ENCODE measurements at places on chromosomes 16 and 17. TPM values are rescaled to one million over a fixed set of nuclear protein-coding genes. Genes with fewer than 3 reads are reported as not detected.

The TMEM238L gene
- not detected for total RNA-seq

The HOXB8 gene
- total RNA-seq, result not detected

The ABCA8 gene
- total RNA-seq, result not detected

The PRAC2 gene
- total RNA-seq, result not detected

The KRTAP9-4 gene
- total RNA-seq, result not detected

The HELZ gene
- total RNA-seq, result 76.6 TPM

The HSD3B7 gene
- total RNA-seq, result 6.3 TPM

The GRIN2A gene
- not detected for total RNA-seq

The CACNG1 gene
- not detected for total RNA-seq

The PLEKHH3 gene
- 0.79 TPM for total RNA-seq

The KRTAP4-12 gene
- total RNA-seq, result not detected

The MEFV gene
- total RNA-seq, result 0.13 TPM

The LYRM9 gene
- 3.6 TPM for total RNA-seq

The XAF1 gene
- total RNA-seq, result 306 TPM

The NLRP1 gene
- 44.5 TPM for total RNA-seq

DNA sequence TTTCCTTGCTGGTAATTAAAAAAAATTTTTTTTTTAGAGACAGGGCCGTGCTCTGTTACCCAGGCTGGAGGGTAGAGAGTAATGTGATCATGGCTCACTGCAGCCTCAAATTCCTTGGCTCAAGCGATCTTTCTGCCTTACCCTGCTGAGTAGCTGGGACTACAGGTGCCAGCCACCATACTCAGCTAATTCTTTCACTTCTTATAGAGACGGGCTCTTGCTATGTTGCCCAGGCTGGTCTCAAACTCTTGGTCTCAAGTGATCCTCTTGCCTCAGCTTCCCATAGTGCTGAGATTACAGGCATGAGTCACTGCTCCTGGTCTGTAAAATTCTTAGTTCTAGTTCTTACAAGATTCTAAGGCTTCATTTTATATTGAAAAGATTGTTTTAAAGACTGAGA, 11.1 kb downstream of the SMIM36 start:
- H3K27me3 ChIP-seq, result peaks cover 8% of the 10 kb centered on the region
- no peak overlapping the region for H3K27ac ChIP-seq
- no peaks in the 10 kb centered on the region for H3K4me1 ChIP-seq
- H3K36me3 ChIP-seq, result no peaks in the 10 kb centered on the region
- DNase-seq, result no peak

DNA sequence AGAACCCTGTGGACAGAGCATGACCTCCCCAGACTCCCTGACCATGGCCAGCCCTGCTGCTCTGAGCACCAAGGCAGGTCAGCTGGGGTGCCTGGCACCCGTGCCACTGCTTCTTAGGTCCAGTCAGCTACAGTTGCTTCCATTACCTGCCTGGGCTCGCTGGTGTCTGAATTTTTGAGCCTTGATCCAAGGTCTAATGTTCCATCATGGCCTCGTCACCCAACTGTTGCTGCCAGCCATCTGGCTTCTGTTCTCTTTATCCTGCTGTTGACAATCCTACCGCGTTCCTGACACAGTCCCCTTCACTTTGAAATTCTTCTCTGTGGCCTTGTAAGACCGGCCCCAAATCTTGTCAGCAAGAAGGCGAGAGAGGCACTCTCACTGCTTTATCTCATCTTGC, 16.7 kb downstream of the GLYR1 start:
- DNase-seq, result no peak
- H3K27me3 ChIP-seq, result no peaks in the 10 kb centered on the region
- H3K27ac ChIP-seq, result no peak overlapping the region
- peaks cover 53% of the 10 kb centered on the region for H3K36me3 ChIP-seq
- H3K4me3 ChIP-seq, result no peak overlapping the region
- H3K4me1 ChIP-seq, result peaks cover 14% of the 10 kb centered on the region

- H3K27me3 ChIP-seq, result peaks cover 23% of the 10 kb centered on the region
- H3K36me3 ChIP-seq, result no peaks in the 10 kb centered on the region
- no peak for DNase-seq
- H3K4me1 ChIP-seq, result no peaks in the 10 kb centered on the region
- H3K4me3 ChIP-seq, result no peak overlapping the region
- H3K27ac ChIP-seq, result no peak overlapping the region
Observed at GRCh38 chr17:47289302-47289701, 34.5 kb upstream of the EFCAB13 start.

- no peak overlapping the region for H3K27ac ChIP-seq
- H3K4me1 ChIP-seq, result no peaks in the 10 kb centered on the region
- no peaks in the 10 kb centered on the region for H3K36me3 ChIP-seq
- no peak overlapping the region for H3K4me3 ChIP-seq
- DNase-seq, result no peak
Observed at GRCh38 chr16:12557786-12558185, 245.9 kb downstream of the CPPED1 start.

DNA sequence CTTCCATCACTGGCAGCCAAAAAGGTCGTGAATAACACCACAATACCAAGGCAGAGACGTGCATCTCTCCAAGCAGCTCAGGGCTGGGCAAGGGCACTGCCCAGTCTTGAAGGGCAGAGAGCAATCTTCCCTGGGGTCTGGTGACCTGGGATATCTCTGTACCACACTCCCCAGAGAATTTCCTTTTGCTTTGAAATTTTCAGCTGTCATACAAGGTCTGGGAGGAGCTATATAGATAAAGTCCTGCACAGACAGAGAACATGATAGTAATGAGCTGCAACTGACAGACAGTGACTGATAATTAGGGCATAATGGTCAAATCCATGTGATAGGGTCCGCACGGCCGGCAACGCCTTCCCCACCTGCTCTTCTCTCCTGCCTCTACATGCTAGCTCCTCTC, 68.2 kb downstream of the DYNLRB2 start:
- peaks cover 14% of the 10 kb centered on the region for H3K4me1 ChIP-seq
- no peaks in the 10 kb centered on the region for H3K27me3 ChIP-seq
- H3K27ac ChIP-seq, result no peak overlapping the region
- no peak overlapping the region for H3K4me3 ChIP-seq
- peaks cover 27% of the 10 kb centered on the region for H3K36me3 ChIP-seq

GRCh38 chr17:41750862-41751261, 16.4 kb upstream of the HAP1 start:
- no peak overlapping the region for H3K27ac ChIP-seq
- H3K4me3 ChIP-seq, result no peak overlapping the region
- no peaks in the 10 kb centered on the region for H3K4me1 ChIP-seq
- H3K36me3 ChIP-seq, result no peaks in the 10 kb centered on the region

DNA sequence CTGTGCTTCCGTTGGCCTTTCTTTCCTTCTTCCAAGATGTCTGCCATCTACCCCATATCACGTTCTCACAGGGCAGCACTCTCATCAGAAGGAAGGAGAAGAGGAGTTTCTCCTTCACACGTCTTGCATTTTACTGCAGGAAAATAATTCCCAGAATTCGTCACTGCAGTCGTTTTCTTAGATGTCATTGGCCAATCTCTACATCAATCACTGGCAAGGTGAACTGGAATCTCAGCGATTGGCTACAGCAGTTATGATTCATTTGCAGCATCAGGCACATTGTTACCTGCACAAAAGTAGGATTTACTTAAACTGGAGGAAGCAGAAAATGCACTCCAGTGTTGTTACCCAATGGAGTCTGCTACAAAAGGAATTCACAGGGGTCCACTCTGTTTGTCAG, 277.2 kb upstream of the RBFOX1 start:
- no peaks in the 10 kb centered on the region for H3K27me3 ChIP-seq
- H3K4me3 ChIP-seq, result no peak overlapping the region
- H3K27ac ChIP-seq, result no peak overlapping the region
- H3K36me3 ChIP-seq, result no peaks in the 10 kb centered on the region

DNA sequence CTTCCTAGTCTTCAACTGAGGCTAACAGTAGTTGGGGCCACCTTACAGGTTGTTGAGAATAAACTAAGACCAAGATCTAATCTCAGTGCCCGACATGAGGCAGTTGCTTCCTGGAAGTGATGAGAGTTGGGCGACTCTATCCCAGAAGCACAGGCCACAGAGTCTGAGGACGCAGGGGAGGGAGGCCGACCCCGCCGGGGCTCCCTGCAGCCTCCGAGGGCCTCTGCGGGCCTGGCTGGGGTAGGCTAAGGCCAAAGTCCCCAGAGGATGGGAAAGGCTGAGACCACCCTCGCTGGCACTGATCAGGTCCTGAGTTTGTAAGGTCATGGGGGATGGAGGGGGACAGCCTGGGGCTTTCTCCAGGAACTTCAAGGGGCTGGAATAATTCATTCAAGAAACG, 74.0 kb downstream of the ENGASE start:
- H3K27me3 ChIP-seq, result no peaks in the 10 kb centered on the region
- no peak for DNase-seq
- no peaks in the 10 kb centered on the region for H3K4me1 ChIP-seq
- no peaks in the 10 kb centered on the region for H3K36me3 ChIP-seq
- H3K27ac ChIP-seq, result no peak overlapping the region

- no peak for DNase-seq
- H3K27me3 ChIP-seq, result no peaks in the 10 kb centered on the region
- H3K4me3 ChIP-seq, result peak overlapping the region; percentile 11
- H3K4me1 ChIP-seq, result peaks cover 47% of the 10 kb centered on the region
Observed at GRCh38 chr16:68131813-68132706, 46.9 kb downstream of the NFATC3 start.

- no peak overlapping the region for H3K4me3 ChIP-seq
- no peaks in the 10 kb centered on the region for H3K36me3 ChIP-seq
- DNase-seq, result no peak
- H3K4me1 ChIP-seq, result no peaks in the 10 kb centered on the region
- H3K27ac ChIP-seq, result no peak overlapping the region
Observed at GRCh38 chr17:70863436-70864248, 694.3 kb downstream of the KCNJ2 start.

GRCh38 chr17:13531721-13532120, 70.0 kb downstream of the HS3ST3A1 start:
- H3K27me3 ChIP-seq, result no peaks in the 10 kb centered on the region
- no peak overlapping the region for H3K4me3 ChIP-seq

- H3K27me3 ChIP-seq, result no peaks in the 10 kb centered on the region
- H3K27ac ChIP-seq, result no peak overlapping the region
- H3K4me1 ChIP-seq, result no peaks in the 10 kb centered on the region
- peaks cover 33% of the 10 kb centered on the region for H3K36me3 ChIP-seq
- no peak overlapping the region for H3K4me3 ChIP-seq
Observed at GRCh38 chr16:72022127-72022526, 13.6 kb downstream of the DHODH start.

- H3K36me3 ChIP-seq, result no peaks in the 10 kb centered on the region
- no peak for DNase-seq
- H3K4me3 ChIP-seq, result no peak overlapping the region
- H3K27ac ChIP-seq, result no peak overlapping the region
- H3K27me3 ChIP-seq, result peaks cover 18% of the 10 kb centered on the region
Observed at GRCh38 chr17:49580981-49581647, 5.4 kb downstream of the NXPH3 start.

DNA sequence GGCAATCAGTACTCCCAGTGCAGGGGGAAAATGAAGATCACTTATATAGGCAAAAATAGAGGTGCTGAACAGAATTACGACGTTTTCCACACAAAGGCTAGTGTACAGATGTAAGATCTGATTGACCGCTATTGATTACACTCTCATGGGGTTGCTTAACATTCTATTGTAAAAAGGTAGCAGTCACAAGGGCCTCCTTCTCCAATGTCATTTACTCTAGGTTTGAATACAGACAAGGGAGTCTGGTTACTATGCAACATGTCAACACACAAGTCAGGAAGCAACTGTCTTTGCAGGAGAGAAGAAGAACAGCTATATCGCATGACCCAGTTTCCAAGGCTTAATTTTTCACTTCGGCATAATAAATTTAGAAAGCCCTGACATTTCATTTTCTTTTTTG, 7.9 kb downstream of the KRT37 start:
- H3K4me3 ChIP-seq, result no peak overlapping the region
- H3K36me3 ChIP-seq, result no peaks in the 10 kb centered on the region
- no peak for DNase-seq
- no peak overlapping the region for H3K27ac ChIP-seq
- H3K4me1 ChIP-seq, result no peaks in the 10 kb centered on the region

DNA sequence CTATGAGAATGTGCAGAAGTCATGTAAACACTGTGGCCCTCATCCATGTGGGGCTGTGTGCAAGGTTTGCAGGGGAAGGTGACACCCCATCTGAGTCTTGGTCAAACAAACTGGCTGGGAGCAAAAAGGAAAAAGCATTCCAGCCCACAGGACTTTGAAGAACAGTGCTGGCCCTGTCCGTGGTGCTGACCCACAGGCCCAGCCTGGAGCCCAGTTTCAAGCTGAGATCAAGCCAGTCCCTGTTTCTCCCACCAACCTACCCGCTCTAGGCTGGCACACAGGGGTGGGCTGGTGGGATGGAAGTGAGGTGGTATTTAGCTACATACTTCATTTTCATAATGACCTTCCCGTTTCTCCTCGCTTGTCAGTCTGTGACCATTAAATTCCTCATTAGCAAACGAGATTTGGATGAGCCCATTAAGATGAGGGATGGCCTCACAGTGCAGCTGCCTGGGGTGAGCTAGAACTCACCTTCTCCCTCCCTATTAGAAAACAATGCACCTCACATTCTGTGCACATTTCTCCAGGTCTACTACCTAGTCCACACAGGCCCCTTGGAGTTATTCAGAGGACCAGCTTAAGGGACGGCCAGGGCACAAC, 12.6 kb upstream of the RPL38 start:
- H3K4me3 ChIP-seq, result no peak overlapping the region
- H3K27ac ChIP-seq, result no peak overlapping the region
- peaks cover 23% of the 10 kb centered on the region for H3K4me1 ChIP-seq
- H3K36me3 ChIP-seq, result no peaks in the 10 kb centered on the region
- no peak for DNase-seq

- no peaks in the 10 kb centered on the region for H3K27me3 ChIP-seq
- H3K27ac ChIP-seq, result peak overlapping the region; percentile 92
- DNase-seq, result peak; percentile 91
- H3K4me1 ChIP-seq, result peaks cover 78% of the 10 kb centered on the region
- H3K4me3 ChIP-seq, result peak overlapping the region; percentile 49
Observed at GRCh38 chr17:1197781-1198490, 18.2 kb upstream of the ABR start.

DNA sequence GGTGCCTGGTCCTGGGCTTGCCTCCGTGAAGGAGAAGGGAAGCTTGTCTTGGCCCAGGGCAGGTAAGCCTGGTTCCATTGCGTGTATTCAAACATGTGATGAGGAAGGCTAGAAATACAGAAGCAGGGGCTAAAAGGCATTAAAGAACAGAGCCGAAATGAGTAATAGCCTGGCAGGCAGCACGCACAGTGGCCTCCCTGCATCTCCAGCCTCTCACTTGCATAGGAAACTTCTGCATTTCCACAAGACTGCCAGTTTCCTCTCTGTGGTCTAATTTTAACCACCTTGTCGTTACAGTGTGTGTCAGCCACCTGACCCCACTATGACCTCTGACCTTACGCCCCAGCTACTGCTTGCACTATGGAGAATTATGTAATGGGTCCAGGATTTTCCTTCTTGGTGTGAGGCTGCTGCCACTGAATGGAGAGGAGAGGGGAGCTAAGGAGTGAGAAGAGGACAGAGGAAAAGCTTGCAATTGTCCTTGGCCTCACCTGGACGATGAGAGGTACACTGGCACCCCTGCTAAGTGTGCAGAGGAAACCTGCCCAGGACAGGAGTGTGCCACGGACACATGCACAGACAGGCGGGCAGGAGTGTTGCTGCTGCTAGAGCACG, 32.8 kb downstream of the HIC1 start:
- H3K27ac ChIP-seq, result peak overlapping the region; percentile 80
- peaks cover 38% of the 10 kb centered on the region for H3K36me3 ChIP-seq
- peak; percentile 78 for DNase-seq
- H3K4me3 ChIP-seq, result peak overlapping the region; percentile 46
